SK-N-SH (cell line): ENCODE measurements at places on chromosomes 11 and 22.

- DNase-seq, result no peak
Observed at GRCh38 chr11:30113326-30113898, 96.6 kb upstream of the KCNA4 start.

DNA sequence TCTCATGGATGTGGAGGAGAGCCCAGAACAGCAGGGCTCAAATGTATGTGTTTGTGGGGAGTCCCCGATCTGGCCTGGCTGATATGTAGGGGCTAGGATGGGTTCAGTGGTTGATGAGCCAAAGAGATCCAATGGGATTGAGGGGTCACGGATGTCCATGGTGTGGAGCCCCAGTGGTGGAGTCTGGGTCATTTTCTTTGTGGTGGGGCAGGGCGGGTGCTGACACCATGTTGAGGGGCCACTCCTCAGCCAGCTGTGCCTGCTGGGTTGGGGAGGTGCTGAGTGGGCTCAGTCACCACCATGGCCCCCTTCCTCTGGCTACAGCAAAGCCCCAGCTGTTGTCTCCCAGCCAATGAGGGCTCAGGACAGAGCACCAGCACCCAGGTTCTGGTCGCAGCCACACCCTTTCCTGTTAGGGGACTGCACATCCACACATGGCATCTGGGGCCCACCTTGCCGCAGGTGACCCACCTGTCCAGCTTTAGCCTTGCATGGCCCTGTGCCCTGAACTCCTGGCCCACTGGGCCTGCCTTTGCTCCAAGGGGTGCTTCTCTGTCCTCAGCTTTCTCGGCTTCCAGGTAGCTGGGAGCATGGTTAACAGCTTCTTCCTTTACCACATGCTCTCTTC is 3.2 kb upstream of the GNAZ start:
- no peak for DNase-seq

GRCh38 chr22:30948930-30949342 is 19.6 kb downstream of the MORC2 start:
- no peak for DNase-seq

DNA sequence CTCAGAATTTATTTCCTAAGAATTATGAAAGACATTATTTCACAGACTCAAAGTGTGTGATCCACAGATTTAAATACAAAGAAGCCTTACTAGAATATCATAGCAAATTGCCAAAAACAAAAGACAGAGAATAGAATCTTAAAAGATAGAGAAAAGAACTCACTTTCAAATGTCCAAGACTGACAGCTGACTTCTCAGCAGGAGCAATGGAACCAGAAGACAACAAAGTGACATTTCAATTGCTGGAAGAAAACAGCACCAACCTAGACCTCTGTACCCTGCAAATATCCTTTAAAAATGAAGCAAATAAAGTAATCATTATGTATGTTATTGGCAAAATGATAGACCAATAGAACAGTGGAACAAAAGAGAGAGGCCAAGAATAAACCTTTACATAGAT is 109.2 kb downstream of the TTC17 start:
- no peak for DNase-seq
